Stimulated activated CD4-positive, alpha-beta T cell treated with anti-CD3 and anti-CD28 coated beads, Interleukin-2, amount 100 ng/mL, for 48 hours (primary cell): ENCODE measurements at places on chromosomes 11 and 22.

DNA sequence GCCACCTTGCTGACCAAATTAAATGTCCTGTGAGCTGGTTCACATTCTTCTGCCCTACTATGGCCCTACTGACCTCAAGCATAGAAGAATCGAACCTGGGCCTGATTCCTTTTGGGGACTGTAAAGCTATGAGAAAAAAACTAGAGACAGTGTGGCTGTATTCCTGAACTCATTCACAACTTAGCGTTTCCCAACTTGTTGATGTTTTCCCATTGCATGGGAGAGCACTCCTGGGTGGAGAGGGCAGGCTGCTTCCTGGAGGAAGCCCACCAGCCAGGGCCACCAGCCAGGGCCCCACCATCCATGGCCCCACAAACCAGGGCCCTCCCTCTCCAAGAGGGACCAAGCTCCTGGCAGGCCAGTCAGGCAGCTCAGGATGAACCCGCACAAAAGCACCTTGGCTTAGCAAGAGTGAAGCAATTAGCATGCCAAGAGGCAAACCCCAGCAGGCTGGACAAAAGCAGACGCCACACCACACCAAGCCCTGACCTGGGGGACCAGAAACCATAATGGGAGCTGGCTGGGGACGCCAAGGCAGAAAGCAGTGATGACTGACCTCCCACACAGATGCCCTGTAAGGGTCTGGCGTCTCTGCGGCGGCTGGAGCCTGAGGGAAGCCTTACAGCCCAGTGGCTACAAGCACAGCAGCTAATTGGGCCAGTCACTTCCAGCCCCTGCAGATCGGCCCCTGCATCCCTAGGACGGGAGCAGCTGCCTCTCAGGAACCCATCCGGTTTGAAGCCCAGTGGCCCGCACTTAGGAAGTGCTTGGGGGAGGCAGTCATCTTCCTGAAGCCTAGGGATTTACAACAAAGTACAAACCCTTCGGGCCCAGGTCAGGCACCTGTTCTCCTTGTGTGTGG lies 2.1 kb downstream of the CERK start:
- no peak for DNase-seq

- no peak for DNase-seq
Measured at GRCh38 chr11:127490896-127491295, 490.3 kb upstream of the KIRREL3 start.

- DNase-seq, result no peak
Measured at GRCh38 chr11:7262672-7263071, 11.0 kb downstream of the SYT9 start.

- DNase-seq, result no peak
Measured at GRCh38 chr22:23689414-23689813, 1.4 kb upstream of the RGL4 start.

DNA sequence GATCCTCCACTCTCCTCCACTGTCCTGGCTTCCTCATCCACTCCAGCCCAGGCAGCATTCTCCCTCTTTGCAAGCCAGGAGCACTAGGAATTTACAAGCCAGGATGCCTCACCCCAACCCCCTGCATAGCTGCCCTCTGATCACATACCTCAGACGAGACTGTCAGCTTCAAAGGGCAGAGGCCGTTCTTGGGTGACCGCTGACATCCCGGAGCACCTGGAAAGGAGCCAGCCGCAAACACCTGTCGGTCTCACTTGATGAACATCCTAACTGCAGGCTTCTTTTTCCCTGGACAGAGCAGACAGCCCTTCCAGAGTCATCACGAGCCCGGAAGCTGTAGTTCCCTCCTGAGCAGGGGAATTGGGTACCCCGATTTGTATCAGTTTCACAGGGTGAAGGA lies 451.3 kb upstream of the B3GAT1 start:
- DNase-seq, result no peak

DNA sequence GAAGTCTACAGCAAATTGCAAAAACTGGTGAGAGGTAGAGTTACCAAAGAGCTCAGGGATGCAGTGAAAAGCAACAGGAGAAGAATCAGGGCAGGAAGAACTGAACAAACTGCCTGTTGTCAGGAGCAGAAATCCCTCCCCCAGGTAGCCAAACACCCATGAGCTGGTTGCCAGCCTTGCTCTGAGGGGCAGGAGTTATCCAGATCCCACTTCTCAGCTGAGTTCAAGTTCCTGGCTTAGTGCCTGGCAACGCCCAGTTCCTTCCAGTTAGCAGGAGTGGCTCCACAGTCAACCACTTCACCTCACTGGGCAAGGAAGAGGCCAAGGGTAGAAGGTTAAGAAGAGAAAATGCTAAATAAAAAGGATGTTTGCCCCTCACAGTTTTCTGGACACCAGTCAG lies 1.9 kb upstream of the MPZL2 start:
- DNase-seq, result no peak

- DNase-seq, result no peak
Measured at GRCh38 chr11:73048446-73048845, 93.7 kb downstream of the FCHSD2 start.
